ENCODE measurements at places on chromosomes 1 and 21.

GRCh38 chr1:185353124-185353523, 36.1 kb upstream of the IVNS1ABP start:
- DNase-seq = no peak

DNA sequence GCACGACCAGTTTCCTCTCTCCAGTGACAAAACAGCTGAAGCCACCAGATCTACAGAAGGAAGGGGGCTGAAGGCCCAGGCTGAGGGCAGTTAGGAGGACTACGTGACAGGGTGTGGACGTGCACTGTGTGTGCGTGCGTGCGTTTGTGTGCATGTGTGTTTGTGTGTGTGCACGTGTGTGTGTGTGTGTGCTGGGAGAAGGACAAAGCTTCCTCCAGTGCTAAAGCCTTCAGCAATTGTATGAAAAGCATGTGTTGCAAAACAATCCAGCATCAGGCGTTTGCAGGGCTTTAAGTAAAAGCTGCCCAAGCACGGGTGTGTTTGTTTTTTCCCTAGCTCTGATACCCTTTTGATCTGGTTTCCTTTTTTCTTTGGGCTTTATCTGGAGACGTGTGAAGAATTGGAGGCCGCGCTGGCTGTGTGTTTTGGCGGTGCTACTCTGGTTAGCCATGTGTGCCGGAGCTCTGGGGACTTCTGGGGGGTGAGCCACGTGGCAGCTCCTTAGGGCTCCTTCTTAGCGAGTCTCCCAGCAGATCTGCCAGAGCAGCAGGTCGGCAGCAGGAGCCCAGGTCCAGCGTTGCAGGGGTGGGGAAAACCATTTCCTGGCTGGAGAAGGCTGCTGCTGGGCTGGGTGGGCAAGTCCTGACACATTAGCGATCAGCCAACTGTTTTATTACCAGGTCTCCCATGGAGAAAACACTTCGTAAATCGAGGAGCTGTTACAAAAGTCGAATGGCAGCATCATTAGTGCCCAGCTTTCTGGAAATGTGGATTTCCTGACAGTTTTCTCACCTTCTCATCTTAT, 73.4 kb downstream of the UCK2 start:
- DNase-seq = no peak

GRCh38 chr1:89668961-89669360, 36.0 kb downstream of the LRRC8C start:
- DNase-seq = no peak

DNA sequence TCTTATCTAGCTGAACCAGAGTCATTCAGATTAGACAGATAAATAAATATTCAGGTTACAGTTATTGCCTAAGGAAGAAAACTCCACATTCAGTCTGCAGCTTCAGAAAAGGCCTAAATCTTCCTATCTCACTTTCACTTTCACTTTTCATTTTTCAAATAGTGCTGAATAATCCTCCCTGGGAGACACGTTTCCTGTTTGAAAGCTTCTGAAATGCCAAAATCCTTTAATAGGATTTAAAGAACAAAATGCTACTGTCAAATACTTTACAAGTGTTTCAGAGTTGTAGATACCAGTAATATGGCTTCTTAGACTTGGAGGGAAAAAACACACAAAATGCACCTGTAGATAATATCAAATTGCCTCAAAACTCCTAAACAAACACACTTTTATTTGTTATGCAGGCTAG, 3.9 kb downstream of the PSMB2 start:
- DNase-seq = no peak

GRCh38 chr1:238119861-238120260, 229.1 kb upstream of the ZP4 start:
- DNase-seq = no peak

GRCh38 chr1:161168906-161169305, 2.7 kb downstream of the PPOX start:
- no peak for DNase-seq

DNA sequence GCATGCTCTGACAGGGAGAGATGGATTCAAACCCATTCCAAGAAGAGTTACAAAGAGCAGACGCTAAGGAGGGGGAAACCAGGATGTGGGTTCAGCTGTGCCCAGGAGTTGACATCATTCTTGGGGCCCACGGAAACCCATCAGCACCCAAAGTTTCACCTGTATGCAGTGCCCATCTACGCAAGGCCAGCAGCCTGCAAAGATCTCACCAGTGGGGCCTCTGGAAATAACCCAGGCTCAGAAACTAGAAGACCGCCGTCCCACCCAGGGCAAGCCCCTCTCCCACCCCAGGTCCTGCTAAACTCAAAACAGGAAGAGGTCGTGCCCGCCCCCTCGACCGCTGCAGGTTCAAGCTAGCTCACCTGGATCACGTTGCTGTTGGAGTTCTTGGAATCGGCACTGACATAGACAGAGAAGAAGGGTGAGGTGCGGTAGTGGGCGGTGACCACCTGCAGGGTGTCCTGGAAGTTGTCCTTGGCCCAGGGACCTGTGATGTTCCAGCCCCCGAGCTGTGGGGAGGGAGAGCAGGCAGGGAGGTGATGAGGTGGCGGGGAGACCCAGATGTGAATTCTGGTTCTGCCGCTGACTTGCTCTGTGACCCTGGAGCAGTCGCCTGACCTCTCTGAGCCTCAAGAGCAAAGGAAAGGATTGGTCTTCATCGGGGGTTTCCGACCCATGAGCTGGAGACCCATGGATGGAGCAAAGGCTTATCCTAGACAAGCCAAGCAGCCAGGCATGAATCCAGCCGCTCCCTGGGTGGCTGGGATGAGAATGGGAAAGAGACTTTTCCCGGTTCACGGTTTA, 31.7 kb downstream of the ECE1 start:
- DNase-seq = no peak

- no peak for DNase-seq
These were observed 94.5 kb downstream of the PTPRU start for GRCh38 chr1:29330856-29331255.

- no peak for DNase-seq
These were observed 167.7 kb downstream of the SIPA1L2 start for GRCh38 chr1:232462213-232462612.

- no peak for DNase-seq
These were observed 1812.9 kb downstream of the PLA2G4A start for GRCh38 chr1:188641566-188642211.

GRCh38 chr21:40765811-40766210, 81.1 kb downstream of the DSCAM start:
- no peak for DNase-seq

DNA sequence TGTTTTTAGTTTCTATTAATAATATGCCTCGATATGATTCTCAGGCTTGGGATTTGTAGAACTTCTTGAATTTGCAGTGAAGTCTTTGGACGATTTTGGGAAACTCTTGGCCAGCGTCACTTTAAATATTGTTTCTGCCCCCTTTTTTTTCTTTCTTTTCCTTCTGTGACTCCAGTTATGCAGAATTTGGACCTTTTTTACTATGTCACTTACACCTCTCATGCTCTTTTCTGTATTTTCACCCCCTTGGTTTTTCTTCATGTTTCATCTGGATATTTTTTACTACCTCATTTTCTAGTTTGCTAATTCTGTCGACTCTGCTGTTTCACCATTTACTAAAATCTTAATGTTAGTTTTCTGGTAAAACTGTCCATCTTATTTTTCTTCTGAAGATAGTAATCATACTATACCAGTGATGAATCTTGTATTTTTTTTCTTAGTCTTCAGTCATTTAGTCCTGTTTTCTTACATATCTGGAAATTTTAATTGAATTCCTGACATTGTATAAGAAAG, 173.6 kb downstream of the DHRS3 start:
- no peak for DNase-seq

- no peak for DNase-seq
These were observed 327.3 kb downstream of the RWDD3 start for GRCh38 chr1:95561346-95561745.

- DNase-seq = no peak
These were observed 73.9 kb upstream of the VTCN1 start for GRCh38 chr1:117284399-117285215.

DNA sequence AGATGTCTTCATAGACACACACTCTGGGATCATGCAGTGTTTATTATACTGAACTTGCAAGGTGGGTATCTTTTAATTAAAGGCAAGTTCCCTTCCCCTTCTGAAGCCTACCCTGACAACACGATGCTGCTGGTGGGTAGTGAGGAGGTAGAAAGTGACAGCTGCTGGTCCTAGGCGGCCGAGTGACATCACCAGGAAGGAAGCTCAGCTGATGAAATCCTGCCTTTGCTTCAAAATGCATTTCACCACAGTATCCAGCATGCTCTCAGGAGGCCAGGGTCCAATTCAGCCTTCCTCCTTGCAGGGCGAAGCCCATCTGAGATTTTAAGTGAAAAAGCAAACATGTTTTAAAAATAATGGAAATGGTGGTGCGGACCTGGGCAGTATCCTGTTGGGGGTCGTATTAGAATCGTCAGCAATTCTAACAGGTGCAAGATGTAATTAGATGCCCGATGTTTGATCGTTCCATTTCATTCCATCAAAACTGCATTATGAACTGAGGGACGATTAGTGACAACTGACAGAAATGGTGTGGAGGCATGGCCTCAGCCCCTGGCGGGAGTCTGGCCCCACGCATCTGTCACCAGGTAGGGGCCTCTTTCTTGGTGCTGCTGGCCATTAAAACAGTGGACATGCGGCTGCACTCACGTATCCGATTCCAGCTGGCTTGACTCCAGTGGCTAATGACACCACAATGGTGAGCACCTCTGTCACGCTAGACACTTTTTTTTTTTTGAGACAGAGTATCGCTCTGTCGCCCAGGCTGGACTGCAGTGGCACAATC, 324.8 kb upstream of the C1orf174 start:
- no peak for DNase-seq

- no peak for DNase-seq
These were observed 296.8 kb downstream of the TM2D1 start for GRCh38 chr1:61428146-61428545.

GRCh38 chr1:52867087-52867863, 24.7 kb downstream of the ZYG11A start:
- DNase-seq = no peak

DNA sequence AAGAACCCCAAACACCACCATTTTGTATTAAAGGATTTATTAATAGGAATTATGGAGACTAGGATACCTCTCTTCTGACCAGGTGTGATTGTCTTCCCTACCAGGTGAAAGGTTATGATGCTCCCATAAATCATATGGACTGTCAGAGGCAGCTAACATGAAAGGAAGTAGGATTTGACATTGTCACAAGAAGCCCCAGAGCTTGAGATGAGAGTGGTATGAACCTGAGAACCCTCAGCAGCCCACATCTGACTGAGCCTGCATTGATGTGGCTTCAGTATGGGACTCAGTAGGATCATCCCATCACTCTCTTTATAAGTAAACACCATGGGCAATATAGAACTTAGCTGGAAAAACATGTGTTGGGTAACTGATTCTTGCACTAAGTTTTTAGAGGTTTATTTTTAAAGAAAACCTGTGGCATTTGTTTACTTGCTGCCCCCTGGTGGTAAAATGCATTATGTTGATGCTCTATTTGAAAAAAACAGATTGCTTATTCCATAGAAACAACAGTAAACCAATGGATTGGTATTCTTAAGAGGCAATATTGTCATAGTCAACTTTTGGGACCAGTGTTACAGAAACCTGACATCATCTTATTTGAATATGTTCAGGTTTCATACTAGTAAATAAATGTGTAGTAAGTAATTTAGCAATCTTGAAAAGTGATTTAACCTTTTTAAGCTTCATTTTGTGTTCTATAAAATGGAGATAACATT, 16.6 kb upstream of the CACYBP start:
- no peak for DNase-seq

DNA sequence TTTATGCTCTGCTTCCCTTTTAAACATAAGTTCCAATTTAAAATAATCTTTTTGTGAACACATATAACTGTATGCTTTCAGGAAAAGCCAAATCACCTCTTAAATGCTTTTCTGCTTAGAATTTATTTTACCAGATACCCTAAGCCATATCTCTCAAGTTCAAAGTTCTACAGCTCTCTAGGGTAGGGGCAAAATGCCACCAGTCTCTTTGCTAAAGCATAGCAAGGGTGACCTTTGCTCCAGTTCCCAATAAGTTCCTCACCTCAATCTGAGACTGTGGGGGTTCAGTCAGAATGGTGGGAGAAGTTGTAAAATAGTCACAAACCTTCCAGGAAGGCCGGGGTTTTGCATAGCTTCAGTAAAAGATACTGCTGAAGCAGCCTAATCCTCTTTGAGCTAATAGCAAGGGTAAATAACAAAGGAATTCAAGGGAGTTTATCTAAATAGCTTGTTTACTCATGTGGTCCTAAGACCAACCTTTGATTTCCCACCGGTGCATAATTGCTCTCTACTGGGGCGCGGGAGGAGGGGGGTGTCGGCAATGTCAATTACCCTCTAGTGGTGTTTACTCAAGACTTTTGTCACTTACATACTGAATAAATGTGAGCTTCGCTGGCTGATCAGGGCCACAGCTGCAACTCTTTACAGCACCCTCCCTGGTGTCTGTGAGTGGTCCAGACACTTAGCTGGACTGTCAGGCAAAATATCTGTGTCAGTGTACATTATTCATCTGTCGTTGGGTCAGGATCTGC, 1376.2 kb downstream of the NCAM2 start:
- no peak for DNase-seq

- no peak for DNase-seq
These were observed 292.9 kb downstream of the LTN1 start for GRCh38 chr21:28699596-28700259.

GRCh38 chr1:97270508-97271307, 549.1 kb downstream of the PTBP2 start:
- no peak for DNase-seq

DNA sequence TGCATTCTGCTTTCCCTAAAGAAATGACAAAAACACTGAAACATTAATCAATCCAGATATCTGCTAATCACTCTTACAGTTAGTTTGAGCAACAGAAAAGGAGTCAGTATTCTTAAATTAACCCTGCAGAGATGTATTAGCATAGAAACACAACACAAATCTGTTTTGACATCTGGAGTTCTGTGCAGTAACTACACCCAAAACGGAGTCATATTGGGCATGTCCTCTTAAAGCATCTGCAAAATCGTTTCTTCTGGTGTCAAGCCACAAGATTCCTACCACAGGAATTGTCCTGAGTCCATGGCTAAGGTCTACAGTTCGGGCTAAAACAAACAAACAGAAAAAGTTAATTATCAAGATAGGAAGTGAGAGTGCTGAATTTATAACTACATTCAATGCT, 332.1 kb upstream of the PKN2 start:
- DNase-seq = no peak

- DNase-seq = no peak
These were observed 21.8 kb downstream of the TENT5C start for GRCh38 chr1:117627546-117628130.

GRCh38 chr1:178465011-178465410, 31.8 kb downstream of the CLEC20A start:
- no peak for DNase-seq

DNA sequence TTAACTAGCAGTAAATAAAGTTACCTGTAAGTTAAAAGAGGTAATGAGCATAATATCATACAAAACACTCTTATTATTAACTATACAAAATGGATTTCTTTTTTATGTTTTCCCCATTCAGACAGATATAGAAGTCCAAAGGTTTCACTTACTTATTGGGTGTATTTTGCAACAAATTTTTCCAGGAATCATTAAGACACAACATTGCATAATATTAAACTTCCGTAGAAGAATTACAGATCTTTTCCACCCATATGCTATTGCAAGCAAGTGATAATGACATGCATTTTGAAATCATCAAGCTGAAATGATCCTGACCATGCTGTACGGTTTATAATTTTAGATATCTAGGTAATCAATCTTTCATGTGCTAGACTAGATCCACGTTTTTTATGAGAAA, 957.0 kb downstream of the NCAM2 start:
- DNase-seq = no peak

- DNase-seq = no peak
These were observed 2.8 kb downstream of the LAPTM5 start for GRCh38 chr1:30754684-30755171.

GRCh38 chr1:19250629-19251304, 557 bp downstream of the EMC1 start:
- DNase-seq = no peak
